LHCN-M2 (cell line): ENCODE measurements at places on chromosomes 3 and 15.

DNA sequence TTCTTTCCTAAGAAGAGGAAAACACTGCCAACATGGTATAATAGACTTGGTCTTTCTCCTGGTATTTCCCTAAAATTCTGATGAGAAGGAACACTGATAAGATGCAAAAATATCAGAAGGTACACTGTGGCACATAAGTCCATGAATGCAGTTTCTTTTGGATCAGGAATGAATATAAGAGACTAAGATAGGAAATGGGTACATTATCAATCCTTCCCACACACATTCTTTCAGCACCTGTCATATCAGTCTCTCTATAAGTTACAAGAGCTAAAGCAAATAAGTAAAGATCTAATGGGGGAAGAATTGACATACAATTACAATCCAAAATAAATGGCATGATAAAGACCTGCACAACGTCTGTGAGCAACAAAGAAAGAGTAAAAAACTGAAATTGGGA is 1101.0 kb downstream of the ROBO2 start:
- no peak for DNase-seq

DNA sequence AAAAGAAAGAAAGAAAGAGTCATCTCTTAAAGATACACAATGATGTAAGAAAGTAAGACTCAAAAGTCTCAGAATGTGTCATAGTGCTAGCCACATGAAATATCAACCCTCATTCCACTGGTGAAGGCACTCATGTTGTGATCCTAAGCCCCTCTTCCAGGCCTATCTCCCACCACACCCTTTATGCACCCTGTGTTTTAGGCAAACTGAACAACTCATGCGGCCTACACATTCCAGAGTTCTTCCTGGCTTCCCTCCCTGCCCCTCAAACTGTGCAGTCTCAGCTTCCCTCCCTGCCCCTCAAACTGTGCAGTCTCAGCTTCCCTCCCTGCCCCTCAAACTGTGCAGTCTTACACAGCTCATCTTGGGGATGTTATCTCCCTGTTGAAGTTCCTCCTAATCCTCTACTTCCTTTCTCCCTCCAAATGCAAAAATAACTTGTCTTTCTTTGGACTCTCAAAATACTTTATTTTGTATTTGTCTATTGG is 69.0 kb upstream of the FNDC3B start:
- DNase-seq = no peak

GRCh38 chr3:37173806-37174205 is 576 bp downstream of the LRRFIP2 start:
- no peak for DNase-seq

GRCh38 chr15:41024131-41024530 is 70.9 kb downstream of the CHAC1 start:
- DNase-seq = peak; percentile 73

GRCh38 chr3:13717222-13717895 is 162.5 kb downstream of the WNT7A start:
- DNase-seq = no peak

- peak; percentile 92 for DNase-seq
These were observed 47.2 kb downstream of the DIPK2A start for GRCh38 chr3:144018776-144019175.

GRCh38 chr3:186598108-186598784 is 14.6 kb upstream of the AHSG start:
- DNase-seq = no peak

DNA sequence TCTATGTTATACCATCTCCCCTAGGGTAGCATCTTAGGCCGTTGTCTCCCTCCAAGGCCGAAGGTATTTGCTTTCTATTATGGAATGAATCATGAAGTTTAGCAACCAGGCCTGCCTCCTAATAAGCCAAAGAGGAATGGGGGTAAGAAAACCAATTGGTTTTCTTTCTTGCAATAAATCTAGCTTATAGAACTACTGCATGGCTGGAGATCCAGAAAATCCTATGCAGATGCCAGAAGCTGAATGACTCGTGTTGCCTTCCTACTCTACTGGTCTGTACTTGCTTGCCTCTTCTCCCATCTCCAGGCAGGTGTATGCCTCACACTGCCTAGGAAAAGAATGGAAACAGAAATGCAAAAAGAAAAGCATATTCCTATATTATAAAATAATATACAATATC is 31.1 kb upstream of the IL16 start:
- no peak for DNase-seq

DNA sequence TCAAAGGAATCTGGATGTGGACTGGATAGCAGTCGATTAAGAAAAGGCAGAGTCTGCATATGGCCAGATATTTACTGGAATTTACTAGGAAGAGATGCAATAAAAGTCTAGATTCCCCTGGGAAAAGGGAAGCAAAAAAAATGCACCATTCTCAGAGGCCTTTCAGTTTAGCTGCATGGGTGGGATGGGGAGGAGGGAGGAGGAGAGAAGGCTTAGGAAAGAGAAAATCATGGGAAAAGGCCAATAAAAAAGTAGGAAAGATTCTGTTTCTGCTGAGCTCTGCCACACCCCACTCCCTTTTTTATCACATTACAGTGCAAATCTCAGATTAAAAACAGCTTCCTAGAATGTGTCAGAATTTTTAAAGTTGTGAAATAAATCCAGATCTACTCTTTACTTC is 103.6 kb downstream of the ADAMTS9 start:
- DNase-seq = no peak
